ENCODE measurements at places on chromosomes 2 and 18.

GRCh38 chr18:32160547-32160946 lies 29.3 kb upstream of the MEP1B start:
- no peak for DNase-seq

- DNase-seq: no peak
Measured at GRCh38 chr18:45252474-45252873, 362.8 kb upstream of the SLC14A2 start.

- no peak for DNase-seq
Measured at GRCh38 chr2:236342507-236342906, 78.3 kb upstream of the ASB18 start.

DNA sequence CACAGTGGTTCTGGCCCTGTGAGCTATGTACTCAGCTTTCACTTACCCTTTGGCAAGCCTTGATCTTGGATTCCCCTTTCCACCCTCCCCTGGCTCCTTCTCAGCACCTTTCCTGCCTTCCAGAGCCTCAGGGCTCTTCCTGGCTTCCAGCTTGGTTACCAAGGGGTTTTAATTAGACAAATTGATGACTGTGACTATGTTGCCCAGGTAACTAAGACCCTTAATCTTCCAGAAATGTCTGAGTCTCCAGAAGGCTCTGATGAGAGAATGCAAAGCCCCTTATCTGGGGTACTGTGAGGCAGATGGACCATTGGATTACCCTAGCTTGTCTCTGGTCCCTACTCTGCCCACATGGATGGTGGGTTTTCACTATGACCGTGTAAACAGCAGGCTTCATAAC lies 174.2 kb downstream of the LOXHD1 start:
- no peak for DNase-seq

Measured in activated effector memory CD4-positive, alpha-beta T cell treated with Interleukin-2 at 50 U/mL for 16 hours (primary cell).